ENCODE measurements at places on chromosomes 16 and 17.

- DNase-seq, result no peak
Observed at GRCh38 chr17:49343273-49343672, 18.8 kb downstream of the ZNF652 start.

- DNase-seq, result no peak
Observed at GRCh38 chr17:51670899-51671298, 410.6 kb downstream of the UTP18 start.

GRCh38 chr17:74972107-74972972, at the start of gene HID1:
Gene HID1, minus strand, starts transcription at chr17:74972759. Its CDS starts 103 bp downstream, at chr17:74972656.
- peak; percentile 74 for DNase-seq

GRCh38 chr17:47905221-47905733, 9.2 kb downstream of the SP2 start:
- no peak for DNase-seq

- no peak for DNase-seq
Observed at GRCh38 chr17:41354536-41354935, 3.9 kb upstream of the KRT33A start.

DNA sequence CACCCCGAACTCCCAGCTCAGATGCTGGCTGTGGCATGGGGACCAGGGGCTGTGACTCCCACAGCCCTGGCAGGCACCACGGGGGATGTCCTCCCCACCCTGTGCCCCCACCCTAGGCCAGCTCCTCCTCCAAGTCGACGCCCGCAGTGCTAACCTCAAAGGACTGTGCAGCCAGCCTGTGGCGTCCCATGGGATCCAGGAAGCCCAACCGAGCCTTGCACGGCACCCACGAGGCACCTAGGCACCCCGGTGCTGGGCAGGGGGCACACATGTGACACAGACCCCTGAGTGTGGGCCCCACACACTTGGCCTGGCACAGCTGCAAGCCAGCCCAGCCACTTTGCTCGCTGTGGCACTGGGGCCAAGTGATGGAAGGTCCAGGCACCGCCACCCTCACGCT, 3.9 kb downstream of the GCGR start:
- DNase-seq, result no peak

GRCh38 chr16:88593489-88593888, 23.3 kb downstream of the ZC3H18 start:
- no peak for DNase-seq

- no peak for DNase-seq
Observed at GRCh38 chr16:65095906-65096305, 26.0 kb downstream of the CDH11 start.

- DNase-seq, result no peak
Observed at GRCh38 chr16:9271841-9272240, 180.4 kb downstream of the HAPSTR1 start.

- DNase-seq, result no peak
Observed at GRCh38 chr16:80754476-80754875, 49.9 kb downstream of the CDYL2 start.

DNA sequence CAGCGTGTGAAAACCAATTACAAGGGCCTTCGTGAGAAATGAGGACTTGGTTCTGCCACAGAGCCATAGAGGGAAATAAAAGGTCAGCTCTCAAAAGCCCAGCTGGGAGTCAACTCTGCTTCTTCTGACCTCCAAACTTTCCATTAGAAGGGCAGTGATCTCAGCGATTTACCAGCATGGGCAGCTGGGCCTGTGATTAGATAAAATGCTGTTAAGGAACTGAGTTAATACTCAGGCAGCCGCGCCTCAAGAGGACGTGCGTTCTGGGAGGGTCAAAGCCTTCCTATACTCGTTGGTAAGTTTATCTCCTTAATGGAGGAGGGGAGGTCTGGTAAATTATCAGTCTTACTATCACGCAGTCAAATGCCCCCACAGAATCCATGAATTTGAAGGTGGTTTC, 480.2 kb upstream of the ERCC4 start:
- DNase-seq, result no peak

DNA sequence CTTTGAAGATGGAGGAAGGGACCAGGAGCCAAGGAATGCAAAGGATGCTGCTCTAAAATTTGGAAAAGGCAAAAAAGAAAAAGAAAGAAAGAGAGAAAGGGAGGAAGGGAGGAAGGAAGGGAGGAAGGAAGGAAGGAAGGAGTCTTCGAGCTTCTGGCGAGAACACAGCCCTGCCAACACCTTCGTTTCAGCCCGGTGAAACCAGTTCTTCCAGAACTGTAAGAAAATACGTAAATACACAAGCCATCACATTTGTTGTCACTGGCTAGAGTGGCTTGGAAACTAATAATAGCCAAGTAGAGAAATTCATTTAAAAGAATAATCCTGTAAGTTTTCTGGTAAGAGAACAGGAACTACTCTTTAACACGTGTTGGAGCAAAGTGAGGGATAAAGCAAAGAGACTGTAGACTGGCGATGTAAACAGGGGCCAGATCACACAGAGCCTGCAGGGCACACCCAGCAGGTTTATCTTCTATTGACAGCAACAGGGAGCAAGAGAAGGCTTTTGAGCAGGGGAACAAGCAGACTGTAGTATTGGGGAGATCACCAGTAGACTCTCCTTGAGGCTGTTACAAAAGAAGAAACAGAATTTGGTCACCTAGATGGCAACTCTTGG, 188.7 kb upstream of the MPHOSPH6 start:
- no peak for DNase-seq

- no peak for DNase-seq
Observed at GRCh38 chr16:14565688-14566025, 64.4 kb downstream of the PARN start.

DNA sequence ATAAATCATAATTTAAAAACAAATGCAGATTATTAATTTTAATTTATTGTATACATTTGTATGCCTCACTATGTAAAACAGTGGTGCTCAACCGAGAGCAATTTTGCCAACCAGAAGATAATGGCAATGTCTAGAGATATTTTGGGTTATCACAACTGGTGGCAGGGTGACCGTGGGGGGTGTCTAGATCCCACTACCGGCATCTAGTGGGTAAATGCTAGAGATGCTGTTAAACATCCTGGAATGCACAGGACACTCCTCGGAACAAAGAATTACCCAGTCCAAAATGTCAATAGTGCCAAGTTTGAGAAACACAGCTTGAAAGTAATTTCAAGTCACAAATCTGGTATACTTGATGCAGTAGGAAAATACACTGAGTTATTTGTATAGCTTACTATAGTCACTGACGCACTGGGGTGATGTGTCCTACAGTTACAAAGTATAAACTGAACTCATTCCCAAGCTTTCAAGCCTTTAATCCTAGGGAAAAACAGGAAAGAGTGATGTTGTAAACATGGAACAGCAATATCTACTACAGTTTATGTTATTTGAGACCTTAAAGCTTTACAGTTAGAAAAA, 133.5 kb downstream of the BRIP1 start:
- DNase-seq, result no peak

- DNase-seq, result no peak
Observed at GRCh38 chr16:58086381-58087208, 42.6 kb downstream of the CFAP20 start.

GRCh38 chr17:55420776-55421178, 858 bp downstream of the MMD start:
- peak; percentile 7 for DNase-seq

- no peak for DNase-seq
Observed at GRCh38 chr17:29045734-29046472, 3.0 kb downstream of the PIPOX start.

DNA sequence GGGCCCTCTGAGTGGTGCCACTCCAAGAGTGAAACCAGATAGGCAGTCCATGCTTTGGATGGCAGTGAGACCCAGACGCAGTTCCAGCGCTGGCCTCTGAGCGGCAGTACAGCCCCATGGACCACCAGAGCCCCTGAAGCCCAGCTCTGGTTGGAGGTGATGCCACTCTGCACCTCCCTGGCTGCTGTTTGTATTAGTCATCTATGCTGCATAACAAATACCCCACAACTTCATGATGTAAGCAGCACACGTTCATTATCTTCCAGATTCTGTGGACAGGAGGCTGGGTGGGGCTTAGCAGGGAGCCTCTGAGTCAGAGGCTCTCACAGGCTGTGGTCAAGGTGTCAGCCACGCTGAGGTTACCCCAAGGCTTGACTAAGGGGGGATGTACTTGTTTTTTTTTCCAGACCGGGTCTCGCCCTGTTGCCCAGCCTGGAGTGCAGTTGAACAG, 5.1 kb upstream of the NME4 start:
- DNase-seq, result peak; percentile 62

- no peak for DNase-seq
Observed at GRCh38 chr17:82244413-82245133, 15.7 kb downstream of the SLC16A3 start.

GRCh38 chr16:5621826-5622225, 524.2 kb upstream of the EEF2KMT start:
- DNase-seq, result no peak

DNA sequence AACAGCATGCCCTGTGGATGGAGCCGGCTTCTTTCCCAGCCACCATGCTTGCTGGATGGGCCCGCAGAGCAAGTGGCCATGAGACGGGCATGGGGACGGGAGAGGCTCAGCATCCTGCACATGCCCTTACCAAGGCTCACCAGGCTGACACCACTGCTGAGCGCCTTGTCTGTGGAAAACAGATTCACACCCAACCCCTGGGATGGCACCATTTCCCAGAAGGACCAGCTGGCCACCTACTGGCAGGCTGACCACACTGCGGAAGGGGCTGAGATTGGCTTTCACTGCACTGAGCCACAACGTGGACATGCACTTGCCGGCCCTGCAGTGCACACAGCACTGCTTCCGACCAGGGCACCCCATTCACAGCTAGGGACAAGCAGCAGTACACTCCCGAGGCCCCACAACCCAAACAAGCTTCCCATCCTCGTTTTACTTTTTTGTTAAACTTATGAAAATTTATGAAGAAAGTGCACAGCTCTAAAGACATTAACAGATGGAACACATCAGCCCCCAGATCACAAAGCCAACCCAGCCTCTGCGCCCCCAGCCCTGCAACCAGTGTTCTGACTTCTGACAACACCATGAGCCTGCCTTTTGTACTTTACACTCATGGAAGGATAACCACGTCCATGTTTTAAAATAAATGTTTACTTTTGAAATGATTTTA, 13.9 kb upstream of the KRTAP17-1 start:
- DNase-seq, result peak; percentile 43

DNA sequence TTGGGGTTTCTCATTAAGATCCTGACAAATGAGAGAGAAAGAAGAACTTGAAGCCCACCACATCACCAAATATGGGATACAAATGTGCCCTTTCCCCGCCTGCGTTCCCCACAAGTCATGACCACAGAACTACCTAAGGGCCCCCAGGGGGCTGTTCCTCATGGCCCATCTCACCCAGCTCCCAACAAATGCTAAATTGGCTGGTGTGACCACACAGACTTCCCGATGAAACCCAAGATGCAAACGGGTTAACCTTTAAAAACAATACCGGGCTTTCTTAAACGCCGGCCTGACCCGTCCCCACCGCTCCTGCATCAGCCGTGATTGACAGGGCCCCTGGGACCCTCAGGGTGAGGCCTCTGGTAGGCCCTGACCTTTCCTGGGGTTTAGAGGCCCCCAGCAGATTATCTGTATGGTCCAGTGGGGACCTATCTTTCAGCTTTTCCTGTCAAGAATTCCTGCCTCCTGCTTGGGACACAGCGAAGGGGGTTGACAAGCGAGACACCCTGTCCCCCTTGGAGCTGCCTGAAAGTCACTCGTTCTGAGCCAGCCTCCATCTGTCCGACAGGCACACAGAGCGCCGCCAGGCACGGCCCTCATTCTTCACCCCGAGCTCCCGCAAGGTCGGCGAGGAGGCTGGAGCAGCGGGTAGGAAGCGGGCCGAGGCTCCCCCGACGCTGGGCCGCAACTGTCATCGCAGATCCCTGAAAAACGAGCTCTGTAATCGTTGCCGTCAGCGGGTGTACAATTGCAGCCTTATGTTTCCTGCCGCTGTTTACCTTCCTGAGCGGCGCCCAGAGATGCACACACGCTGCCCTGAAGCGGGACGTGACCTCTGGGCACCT, 300.1 kb downstream of the FOXL1 start:
- no peak for DNase-seq

DNA sequence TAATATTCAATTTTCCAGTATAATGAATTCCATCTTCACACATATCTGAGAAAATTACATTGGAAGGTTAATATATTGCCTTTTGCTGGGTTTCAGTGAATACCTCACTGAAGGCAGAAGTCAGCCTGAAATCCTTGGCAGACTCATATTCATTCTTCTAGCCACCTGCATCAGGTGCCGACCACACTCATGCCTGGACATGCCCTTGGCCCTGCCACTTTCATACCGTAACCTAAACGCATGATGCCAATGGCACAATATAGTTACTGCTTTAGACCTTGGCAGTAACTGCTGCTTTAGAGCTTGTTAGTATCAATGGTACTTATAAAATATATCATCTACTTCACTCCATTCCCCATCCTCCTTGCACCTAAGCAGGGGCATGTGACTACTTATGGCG, 817.6 kb upstream of the CDH8 start:
- no peak for DNase-seq

GRCh38 chr16:51084074-51084928, 66.8 kb downstream of the SALL1 start:
- DNase-seq, result no peak

- no peak for DNase-seq
Observed at GRCh38 chr17:15451680-15452079, 15.7 kb downstream of the CDRT4 start.

GRCh38 chr16:64217789-64218535, 903.9 kb downstream of the CDH11 start:
- DNase-seq, result no peak

GRCh38 chr16:24645739-24646645, 83.5 kb upstream of the TNRC6A start:
- no peak for DNase-seq

GRCh38 chr17:46139432-46140210, 53.6 kb downstream of the KANSL1 start:
- no peak for DNase-seq

DNA sequence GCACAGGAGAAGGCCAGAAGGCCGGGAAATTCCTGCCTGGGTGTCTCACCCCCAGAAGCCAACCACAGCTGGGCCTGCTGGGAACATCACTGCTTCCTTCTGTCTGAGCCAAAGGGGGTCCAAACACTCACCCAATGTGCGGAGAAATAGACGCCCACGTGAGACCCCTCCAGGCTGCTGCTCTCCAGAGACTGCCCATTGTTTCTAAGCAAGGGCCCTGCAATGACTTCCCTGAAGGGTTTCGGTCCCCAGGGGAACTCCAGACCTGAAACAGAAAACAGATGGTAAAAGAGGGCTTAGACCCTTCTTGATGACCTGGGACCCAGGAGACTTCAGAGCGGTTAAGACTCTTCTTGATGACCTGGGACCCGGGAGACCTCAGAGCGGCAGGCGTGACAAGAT, 41.3 kb downstream of the MRM3 start:
- no peak for DNase-seq

Measured in CD8-positive, alpha-beta T cell (primary cell).